ENCODE measurements at places on chromosomes 7 and 10.

DNA sequence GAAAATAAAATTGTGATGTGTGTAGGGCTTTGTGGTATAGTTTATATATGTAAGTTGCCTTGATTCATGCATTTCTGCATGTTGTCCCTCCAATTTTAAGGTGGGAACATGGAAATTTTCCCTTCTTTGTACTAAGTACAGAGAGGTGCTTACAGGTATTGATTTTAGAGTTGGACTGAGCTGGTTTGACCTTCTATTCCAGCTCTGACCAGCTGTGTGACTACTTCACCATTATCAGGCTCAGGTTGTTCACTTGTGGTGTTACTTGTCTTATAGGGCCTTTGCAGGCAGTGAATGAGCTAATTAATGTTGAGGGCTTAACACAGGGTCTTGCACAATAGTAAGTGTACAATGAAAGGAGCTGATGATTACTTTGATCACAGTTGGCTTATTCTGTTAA lies 16.3 kb downstream of the ZNF804B start:
- ATAC-seq = no peak

- ATAC-seq = no peak
Observed at GRCh38 chr7:30281263-30281662, 3.1 kb upstream of the ZNRF2 start.

DNA sequence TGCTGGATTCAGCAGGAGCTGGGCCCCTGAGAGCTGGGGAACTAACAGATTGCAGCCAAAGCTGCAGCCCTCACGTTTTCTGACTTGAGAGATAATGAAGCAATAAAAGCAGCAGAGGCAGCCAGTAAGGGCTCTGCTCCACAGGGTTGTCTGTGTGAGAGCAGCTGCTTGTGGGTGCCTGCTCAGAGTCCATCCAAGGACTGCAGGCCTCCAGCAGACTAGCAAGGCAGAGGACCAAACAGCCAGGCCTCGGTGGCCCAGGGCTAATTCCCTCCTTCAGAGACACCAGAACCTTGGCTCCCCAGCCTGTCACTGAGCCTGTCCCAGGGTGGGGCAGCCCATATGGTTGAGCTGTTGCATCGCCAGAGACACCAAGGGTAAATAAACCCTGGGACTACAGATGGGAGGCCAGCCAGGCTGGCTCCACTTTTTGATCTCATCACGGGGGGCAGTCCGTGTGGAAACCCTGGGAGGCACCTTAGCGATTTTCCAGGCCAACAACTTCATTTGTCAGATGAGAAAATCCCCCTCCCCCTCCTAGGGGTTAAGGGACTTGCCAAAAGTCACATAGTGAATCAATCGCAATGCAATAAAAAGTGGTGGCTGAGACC lies 229.2 kb downstream of the WDR11 start:
- ATAC-seq = no peak

- no peak for ATAC-seq
Observed at GRCh38 chr10:62171791-62172190, 96.9 kb downstream of the RTKN2 start.

DNA sequence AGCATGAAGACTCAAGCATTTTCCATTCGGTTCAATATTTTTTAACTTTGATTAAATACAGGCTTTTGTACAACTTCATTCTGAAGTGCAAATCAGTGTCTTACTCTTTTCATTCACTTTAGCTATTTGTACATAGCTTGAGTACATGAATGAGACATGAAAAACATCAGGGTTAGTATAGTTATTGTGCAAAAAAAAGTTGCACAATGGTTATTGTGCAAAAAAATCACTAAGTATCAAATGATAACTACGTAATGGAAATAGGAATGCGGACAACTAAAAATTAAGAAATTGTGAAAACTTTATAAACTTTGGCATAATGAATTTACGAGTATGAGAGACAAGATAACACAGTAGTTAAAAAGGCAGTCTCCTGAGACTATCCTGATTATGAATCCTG lies 442.9 kb downstream of the ARL4A start:
- no peak for ATAC-seq
